Activated T-cell treated with anti-CD3 and anti-CD28 coated beads, Interleukin-2, amount 50 U/mL, for 1 hour (primary cell): ENCODE measurements at places on chromosomes 5 and 9.

GRCh38 chr9:83281306-83282255, 218.6 kb upstream of the RASEF start:
- DNase-seq = no peak

- peak; percentile 47 for DNase-seq
Measured at GRCh38 chr9:114691046-114691955, 9.3 kb upstream of the TEX48 start.

DNA sequence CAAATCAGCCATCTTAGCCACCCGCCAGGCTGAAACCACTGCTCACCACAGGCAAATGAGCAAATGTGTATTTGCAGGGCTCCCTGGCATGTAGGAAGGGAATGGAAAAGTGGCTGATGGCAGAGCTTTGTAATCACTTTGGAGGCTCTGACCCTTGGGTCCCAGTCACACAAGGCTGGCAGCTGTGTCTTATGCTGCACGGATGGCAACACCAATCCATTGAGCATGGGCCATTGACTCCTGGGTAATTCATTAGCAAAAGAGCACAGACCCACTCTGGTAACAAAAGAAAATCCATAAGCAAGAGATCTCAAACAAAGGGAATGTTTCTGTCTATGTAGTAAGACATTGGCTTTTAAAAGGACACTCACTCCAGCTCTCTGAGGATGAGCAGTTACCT, 57.6 kb downstream of the SPOCK1 start:
- DNase-seq = no peak

- no peak for DNase-seq
Measured at GRCh38 chr5:168885324-168886120, 306.4 kb upstream of the PANK3 start.

GRCh38 chr9:130173666-130173983, 1.4 kb downstream of the NCS1 start:
- no peak for DNase-seq

DNA sequence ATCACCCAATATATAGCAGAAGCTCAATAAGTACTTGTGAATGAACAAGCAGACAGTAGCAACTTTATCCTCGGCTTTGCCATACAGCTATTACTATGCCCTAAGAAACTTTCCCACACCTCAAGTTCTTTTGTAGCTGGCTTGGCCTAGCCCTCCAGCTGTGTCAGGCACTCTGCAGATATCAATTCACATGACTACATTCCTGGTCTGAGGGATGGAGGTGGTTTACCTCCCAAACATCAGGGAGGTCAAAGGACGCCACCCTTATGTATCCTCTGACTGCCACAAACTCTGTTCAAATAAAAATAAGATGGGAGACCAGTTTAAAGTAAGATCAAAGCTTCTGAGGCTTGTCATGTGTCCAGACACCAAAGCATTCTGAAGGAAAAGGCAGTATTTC, 416.3 kb downstream of the PIK3R1 start:
- DNase-seq = no peak

DNA sequence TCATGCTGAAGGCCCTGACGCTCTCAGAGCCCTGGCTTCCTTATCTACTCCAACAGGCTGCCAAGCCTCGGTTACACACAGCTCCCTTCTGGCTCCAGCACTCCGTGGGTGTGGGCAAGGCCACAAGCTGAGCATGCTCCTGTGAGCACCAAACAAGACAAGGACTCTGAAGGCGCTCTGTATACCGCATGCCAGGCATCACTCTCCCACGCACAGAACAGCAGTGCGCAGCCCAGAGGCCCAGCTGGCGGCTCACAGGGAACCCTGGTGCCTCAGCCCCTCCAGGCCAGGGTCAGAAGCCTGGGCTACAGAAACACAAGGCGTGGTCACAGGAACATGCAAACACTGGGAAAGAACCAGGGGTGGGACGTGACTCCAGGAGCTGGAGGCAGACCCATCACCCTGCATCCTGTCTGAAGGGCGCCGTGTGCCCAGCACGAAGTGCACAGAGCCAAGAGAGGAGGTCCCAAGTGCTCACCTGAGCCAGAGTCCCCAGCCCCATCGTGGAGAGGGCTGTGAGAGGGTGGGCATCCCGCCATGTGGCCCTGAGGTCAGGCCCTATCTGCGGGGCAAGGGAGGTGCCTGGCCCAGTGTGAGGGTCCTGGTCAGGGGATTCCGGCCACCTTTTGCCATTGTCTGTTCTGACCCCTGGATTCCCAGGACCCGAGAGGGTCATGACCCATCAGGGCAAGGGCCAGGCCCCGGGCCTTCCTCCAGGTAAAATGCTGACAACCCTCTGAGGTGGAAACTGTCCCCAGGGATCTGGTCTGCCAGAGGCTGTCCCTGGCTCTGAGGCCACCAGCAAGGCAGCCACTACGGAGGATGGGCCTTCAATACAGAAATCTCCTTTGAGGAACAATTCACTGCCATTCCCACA, 54.7 kb downstream of the COL23A1 start:
- DNase-seq = no peak

GRCh38 chr5:7970816-7971215, 101.9 kb downstream of the MTRR start:
- no peak for DNase-seq
